Midbrain (tissue), 1 donor: ENCODE measurements at places on chromosomes 2 and 18.

GRCh38 chr18:76604108-76604934 is 109.3 kb upstream of the ZNF516 start:
- DNase-seq, result no peak

- DNase-seq, result peak; percentile 66
Measured at GRCh38 chr2:212537726-212538304, 787 bp downstream of the ERBB4 start.

DNA sequence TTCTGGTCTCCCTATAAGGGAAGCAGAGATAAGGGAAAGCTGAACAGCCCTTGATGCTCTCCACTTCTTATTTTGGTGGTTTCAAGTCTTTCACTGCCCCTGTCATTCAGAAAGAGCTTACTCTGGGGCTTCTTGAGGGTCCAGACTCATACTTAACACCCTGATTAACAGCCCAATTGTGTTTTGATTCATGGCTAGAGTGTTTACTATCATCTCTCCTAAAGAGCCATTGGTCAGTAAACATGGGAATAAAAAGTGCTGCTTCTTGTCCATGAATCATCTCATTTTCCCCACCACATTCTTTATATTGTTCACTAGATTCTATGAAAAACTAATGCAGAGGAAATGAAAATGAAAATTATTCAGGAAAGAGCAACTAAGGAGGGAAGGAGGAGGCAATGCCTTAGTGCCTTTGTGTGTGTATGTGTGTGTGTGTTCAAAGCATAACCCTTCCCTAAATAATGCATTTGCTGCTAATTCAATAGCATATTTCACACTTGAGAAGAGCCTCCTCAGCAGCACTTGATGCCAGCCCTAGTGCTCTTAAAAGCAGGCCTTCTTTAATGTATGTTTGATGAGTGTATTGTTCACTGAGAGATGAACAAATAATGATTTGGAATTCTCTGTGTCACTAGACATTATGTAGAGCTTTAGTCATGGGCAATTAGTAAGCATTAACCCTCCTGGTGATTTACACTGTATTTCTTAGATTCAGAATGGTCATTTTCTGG is 63.5 kb downstream of the DCC start:
- no peak for DNase-seq

DNA sequence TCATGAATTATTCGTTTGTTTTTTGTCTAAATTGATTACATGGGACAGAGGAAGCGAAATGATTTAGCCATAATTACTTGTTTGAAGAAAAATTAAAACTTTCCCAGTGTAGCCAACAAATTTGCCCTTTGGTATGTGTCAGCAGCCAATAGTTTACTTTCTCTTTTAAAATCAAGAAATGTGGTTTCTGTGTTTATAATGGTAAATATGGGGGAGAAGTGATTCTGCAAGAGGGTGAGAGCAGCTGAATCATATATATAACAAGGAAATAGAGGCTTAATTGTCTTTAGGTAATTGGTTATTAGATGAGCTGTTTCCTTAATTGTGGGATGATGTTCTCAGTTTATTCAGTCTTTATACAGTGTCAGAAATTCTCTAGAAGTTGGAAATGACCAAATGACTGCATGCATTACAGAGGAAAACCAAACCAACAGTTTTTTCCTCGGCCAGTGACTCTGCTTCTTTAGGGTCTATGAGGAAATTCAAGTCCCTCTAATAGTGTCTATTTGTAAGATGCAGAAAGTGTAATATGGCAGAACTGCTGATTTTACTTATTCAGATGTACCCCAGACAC is 132.9 kb downstream of the AGPS start:
- no peak for DNase-seq

DNA sequence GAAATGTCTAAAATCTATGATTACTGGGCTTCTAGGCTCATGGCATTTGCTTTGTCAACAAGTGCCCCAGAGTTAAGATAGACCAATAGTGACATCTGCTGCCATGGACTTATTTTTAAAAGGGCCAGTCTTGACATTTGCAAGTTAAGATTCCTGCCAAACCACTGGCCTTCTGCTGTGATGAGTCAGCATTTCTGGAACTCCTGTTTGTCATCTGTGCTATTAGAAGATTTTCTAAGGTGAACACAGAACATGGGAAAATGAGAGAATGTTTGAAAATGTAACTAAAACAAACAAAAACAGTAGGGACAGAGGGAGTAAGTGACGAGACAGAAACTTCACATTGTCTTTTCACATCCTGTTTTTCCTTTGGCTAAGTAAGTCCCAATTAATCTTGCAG is 93.7 kb upstream of the WDR75 start:
- peak; percentile 49 for DNase-seq

GRCh38 chr18:48727681-48728080 is 188.8 kb downstream of the CTIF start:
- DNase-seq, result no peak
